NCI-H510A (cell line): ENCODE measurements at places on chromosomes 7 and 10.

DNA sequence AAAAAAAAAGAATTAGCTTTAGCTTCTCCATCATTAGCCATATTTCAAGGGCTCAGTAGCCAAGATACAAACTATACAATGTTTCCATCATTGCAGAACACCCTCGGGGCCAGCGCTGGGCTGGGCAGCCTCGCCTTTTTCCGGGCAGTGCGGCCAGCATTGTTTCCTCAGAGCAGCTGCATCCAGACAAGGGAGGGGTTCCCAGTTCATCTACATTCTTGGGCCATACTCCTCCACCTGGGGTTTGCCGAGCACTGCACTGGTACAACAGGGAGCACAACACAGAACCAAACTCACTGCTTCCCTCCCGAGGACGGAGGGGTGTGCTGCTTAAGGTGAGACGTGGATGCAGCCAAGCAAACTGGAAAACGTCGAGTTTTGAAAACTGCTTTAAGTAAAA is 2.4 kb upstream of the PKD1L1 start:
- no peak for DNase-seq

- no peak for DNase-seq
Measured at GRCh38 chr7:3154881-3155494, 111.3 kb upstream of the CARD11 start.

GRCh38 chr7:6157685-6158423 is 114.6 kb downstream of the CYTH3 start:
- DNase-seq = no peak

DNA sequence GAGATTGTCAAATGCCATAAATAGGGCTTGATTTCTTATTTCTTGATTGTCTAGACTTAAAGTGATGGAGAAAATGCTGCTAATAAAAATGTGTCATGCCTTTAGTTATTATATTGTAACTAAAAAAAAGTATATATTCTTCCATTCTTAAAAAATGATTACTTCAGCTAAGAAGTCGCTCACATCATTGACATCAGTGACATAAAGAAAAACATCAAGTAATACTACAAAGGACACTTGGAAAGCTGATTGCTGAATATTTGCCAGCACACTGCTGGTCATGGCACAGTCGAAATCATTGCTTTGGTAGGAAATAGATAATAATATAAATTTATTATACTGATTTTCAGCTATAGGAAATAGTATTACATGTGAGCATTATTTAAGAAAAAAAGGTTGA is 62.6 kb downstream of the LOXL4 start:
- DNase-seq = no peak

- no peak for DNase-seq
Measured at GRCh38 chr10:89207801-89208551, 859 bp upstream of the CH25H start.

DNA sequence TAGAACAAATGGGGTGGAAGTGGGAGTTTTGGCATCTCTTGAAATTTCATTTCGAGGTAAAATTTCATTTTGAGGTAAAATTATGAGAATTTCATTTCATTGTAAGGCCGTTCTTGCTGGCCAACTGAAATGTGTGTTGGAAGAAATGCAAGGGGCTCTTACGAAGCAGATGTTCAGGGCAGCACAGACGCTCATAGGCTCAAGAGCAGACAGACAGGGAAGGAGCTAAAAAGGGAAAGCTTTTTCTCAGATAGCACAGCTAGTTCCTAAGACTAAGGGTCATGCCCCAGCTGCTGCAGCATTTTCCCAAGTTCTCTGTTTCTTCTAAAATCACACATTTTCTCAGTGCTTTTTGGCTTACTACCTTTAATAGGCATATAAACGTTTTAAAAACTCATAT is 65.1 kb upstream of the SFMBT2 start:
- no peak for DNase-seq

DNA sequence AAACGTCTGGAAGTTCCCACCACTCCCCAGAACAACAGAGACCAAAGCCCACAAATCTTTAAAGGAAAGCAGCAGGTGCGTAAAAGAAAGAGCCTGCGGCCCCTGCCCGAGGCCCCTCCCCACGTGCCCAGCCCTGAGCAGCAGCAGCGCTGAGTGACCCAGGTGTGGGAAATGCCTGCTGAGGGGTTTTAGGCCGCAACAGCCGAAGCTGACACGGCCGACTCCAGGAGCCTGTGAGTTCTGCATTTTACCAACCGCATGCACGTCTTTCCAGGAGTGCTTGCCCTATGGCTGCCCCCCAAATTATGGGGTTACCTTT is 1.6 kb upstream of the KNDC1 start:
- no peak for DNase-seq

DNA sequence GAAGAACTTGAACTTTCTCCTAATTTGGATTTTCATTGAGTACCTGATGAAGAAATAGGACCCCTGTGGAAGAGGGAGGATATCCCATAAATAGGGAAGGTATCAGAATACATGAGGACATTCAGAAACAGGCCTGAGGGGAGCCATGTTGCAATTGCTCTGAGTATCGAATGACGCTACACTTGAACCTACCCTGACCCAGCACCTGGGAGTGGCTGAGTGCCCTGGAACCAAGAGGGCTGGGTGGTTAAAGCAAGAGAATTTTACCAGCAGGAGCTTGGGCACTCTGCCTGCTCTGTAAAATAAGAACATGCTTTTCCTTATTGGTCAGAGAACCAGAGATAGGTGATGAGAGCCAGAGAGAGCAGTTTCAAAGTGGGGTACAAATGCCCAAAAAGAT is 7.2 kb downstream of the NEUROD6 start:
- no peak for DNase-seq

- no peak for DNase-seq
Measured at GRCh38 chr7:1707756-1708595, 37.9 kb downstream of the ELFN1 start.

- DNase-seq = no peak
Measured at GRCh38 chr10:35089611-35090161, 455 bp downstream of the CUL2 start.

DNA sequence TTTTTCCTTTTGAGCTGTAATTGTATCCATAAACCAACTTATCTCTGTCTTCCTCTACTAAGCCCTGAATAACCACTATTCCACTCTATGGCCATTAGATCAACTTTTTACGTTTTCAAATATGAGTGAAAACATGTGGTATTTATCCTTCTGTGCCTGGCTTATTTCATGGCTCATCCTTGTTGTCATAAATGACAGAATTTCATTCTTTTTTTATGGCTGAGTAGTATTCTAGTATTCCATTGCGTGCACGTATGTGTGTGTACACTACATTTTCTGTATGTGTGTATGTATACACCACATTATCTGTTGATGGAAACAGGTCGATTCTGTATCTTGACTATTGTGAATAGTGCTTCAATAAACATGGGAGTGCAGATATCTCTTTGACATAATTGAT is 11.1 kb downstream of the CDK1 start:
- DNase-seq = no peak

DNA sequence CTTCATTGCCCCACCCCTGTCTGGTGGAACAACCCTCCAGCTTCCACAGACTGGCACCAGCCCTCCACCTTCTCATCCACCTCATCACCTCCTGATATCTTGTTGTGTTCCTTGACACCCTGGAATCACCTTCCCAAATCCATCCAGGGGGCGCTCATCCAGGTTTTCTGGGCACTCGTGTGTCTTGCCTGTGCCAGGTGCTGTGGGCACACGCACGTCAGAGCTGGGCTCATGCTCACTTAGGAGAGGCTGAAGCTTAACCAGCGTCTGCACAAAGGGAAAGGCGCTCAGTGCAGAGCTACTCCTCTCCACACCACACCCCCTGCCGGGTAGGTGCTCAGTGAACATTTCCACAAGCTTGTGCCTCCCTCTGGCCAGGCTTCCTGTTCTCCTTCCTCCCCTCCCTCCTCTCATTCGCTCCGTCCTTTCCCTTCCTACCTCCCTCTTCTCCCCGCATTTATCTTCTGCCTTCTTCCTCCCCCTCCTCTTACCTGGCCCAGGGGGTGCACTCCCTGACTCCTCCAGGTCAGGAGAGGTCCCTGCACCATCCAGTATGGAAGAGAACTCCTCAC is 4.8 kb downstream of the ADCYAP1R1 start:
- DNase-seq = no peak
